Colonic mucosa (tissue), 4 donors: ENCODE measurements at places on chromosomes 12 and 14.

- no peak for DNase-seq
Measured at GRCh38 chr12:120362516-120363273, 6.3 kb downstream of the MSI1 start.

GRCh38 chr12:128801879-128802391 lies 21.8 kb downstream of the SLC15A4 start:
- DNase-seq = no peak

DNA sequence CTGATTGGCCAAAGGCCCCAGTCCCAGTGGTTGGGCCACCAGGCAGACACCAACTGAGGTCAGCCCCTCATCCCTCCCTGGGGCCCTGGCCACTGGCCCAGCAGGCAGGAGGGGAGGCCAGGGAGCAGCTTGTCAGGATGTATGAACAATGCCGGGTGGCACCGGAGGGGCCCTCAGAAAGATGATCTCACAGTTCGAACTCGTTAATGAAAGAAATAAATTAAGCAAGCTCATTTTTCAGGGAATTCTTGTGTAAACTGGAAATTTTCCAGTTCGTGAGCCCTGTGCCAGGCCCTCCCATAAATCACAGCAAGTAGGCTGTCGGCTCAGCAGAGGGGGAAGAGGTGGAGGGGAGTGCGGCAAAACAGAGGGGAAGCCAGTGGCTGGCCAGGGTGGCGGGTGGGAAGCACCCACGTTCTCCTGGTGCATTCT lies 177.0 kb upstream of the VASH1 start:
- DNase-seq = no peak

DNA sequence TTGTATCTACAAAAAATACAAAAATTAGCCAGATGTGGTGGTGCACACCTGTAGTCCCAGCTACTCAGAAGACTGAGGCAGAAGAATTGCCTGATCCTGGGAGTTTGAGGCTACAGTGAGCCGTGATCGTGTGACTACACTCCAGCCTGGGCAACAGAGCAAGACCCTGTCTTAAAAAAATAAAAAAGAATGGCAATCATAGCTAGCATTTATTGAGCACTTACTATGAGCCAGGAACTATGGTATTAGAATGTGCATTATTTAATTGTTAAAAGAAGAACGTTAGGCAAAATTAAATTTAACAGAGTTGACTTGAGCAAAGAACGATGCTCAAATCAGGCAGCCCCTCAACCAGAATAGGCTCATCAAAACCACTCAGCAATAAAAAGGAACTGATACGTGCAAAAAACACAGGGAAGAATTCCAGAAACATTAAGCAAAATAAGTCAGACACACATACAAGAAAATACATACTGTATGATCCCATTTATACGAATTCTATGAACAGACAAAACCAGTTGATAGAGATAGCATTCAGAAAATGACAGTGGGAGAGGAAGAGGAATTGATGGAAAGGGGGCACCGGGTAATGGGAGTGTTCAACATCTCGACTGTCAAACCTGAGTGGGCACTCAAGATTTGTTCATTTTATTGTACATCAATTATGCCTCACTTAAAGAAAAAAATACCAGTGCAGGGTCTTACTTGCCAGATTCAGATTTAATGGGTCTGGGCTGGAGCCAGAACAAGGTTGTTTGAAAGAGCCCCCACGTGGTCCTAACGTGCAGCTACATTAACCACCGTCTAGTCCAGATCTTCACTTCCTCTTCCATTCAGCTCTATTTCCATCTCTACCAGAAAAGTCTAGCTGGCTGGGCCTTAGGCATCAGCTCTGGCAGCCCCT lies 8.0 kb downstream of the SCNN1A start:
- DNase-seq = peak; percentile 41

GRCh38 chr12:91021076-91021475 lies 16.3 kb upstream of the EPYC start:
- no peak for DNase-seq

GRCh38 chr12:75020068-75020557 lies 189.5 kb downstream of the KCNC2 start:
- no peak for DNase-seq

DNA sequence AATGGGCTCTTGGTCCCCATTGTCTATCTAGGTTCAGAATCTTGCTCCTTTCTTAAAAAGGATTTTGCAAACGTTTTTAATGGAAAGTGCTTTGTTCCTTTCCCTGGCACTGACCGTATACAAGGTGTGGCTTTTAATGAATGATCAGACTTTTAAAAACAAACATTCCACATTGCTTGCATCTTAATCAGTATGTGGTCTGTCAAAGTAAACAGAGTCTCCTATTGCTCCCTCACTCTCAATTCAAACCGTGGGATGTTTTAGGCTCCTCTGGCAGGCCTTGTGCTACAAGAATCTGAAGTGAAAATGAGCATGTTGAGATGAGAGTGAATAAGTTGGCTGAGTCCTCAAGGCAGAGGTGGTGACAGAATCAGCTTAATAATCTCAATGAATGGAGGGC lies 107.0 kb downstream of the VRK1 start:
- DNase-seq = no peak

DNA sequence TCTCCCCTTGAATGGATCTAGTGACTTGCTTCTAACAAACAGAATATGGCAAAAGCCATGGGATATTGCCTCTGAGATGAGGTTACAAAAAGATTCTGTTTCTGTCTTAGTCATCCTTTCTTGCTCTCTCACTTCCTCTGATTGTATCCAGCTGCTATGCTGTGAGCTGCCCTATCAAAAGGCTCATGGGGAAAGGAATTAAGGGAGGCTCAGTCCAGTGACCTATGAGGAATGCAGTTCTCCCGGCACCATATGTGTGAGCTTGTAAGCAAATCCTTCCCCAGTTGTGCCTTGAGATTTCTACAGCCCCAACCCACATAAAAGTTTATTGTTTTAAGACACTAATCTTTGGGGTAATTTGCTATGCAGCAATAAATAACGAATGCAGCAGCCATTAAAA lies 183.1 kb downstream of the KLHL28 start:
- DNase-seq = no peak

DNA sequence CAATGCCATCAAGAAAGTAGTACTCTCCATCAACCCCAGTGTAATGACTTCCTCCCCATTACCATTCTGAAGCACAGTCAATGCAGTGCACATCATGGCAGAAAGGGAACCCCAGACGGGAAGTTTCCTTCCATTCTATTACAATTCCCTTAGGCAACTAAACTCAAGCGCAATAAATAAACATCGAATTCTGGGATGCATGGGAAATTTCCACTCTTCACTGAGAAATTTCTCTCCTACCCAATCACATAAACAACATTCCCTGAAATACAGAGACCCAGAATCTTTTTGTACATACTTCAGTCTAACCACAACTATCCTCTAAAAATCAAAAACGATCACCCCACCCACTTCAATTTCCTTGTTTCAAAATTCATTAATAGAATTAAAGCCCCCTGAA lies 20.0 kb downstream of the SARNP start:
- no peak for DNase-seq

DNA sequence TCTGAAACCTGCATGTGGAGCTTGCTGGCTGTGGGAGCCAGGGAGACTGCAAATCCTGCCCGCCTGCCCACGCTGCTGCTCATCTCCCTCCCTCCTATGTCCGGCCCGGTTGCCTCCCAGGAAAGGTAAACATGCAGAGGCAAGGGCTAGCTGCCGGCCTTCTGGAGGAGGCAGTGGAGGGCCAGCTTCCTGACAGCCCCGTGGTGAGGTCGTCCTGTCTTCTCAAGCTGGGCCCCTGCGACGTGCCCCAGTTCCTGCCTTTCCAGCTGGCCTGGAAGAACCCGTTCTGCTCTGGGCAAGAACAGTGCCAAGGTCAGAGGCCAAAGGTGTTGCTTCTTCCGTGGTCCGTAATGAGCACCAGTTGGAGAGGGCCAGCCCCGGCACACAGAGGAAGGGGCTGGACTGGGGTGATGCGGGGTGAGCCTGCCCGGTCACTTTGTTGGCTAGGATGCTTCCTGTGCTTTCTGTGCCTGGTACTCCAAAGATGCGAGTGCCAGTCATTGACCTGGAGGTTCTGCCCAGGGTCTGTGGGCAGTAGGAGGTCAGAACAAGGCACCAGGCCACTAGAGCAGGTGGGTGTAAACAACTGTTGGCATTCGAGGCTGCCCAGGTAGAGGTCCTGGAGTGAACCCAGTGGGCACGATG lies 25.3 kb downstream of the TPCN1 start:
- DNase-seq = no peak

DNA sequence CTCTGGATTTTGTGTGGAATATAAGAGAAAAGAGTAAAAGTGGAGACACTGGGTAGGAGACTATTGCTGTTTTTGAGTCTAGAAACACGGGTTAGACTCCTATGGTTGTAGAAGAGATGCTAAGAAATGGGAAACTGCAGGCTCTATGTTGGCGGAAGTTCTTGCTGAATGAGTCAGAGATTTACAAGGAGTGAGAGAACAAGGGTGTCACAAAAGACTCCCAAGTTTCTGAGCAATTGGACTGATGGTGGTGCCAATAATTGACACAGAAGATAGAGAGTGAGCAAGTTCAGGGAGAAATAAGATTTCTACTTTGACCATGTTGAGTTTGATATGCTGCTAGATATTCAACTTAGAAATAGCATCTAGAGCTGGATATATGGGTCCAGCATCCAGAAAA lies 2.6 kb upstream of the PRKD1 start:
- DNase-seq = no peak

GRCh38 chr12:122090759-122091515 lies 12.4 kb downstream of the MLXIP start:
- peak; percentile 45 for DNase-seq

- peak; percentile 72 for DNase-seq
Measured at GRCh38 chr14:20630340-20631022, 11.0 kb downstream of the OR6S1 start.

- no peak for DNase-seq
Measured at GRCh38 chr12:100553936-100554335, 19.5 kb upstream of the GAS2L3 start.

DNA sequence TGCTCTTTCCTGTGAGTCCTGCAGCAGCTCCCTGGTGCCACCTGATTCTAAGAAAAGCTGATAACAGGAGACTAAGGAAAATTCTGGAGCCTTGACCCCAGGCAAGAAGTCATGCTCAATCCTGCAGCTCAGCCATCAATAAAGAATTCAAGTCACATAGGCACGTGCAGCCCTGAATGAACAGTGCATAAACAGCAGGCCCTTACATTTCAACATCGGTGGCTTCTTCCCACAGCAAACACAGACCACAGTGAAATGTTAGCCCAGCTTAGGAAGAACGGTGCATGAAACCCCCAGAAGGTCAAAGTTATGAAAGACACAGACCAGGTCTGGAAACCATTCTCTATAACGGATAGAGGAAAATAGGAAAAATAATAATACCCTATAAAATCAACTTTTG lies 10.5 kb downstream of the CINP start:
- DNase-seq = no peak

GRCh38 chr12:28497889-28498411 lies 307.7 kb downstream of the CCDC91 start:
- DNase-seq = no peak

- DNase-seq = no peak
Measured at GRCh38 chr14:99516156-99516870, 35.1 kb downstream of the CCNK start.

GRCh38 chr12:690466-690865 lies 27.2 kb upstream of the NINJ2 start:
- DNase-seq = no peak

DNA sequence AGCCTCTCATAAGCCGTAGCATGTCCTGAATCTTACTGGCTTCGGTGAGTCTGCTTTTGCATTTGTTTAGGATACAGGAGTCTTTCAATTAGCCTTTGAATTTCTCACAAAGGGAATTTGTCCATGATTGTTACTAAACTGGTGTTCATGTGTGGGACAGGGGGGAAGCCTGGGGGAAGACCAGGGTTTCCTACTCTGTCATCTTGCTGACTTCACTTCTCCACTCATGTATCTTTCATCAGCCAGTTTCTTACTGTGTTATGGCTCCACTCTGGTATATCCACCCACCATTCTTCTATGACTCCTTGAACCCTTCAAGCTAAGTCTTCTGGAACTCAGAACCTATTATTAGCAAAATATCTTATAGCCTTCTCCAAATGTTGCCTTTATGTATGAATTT lies 31.7 kb upstream of the A2M start:
- no peak for DNase-seq

DNA sequence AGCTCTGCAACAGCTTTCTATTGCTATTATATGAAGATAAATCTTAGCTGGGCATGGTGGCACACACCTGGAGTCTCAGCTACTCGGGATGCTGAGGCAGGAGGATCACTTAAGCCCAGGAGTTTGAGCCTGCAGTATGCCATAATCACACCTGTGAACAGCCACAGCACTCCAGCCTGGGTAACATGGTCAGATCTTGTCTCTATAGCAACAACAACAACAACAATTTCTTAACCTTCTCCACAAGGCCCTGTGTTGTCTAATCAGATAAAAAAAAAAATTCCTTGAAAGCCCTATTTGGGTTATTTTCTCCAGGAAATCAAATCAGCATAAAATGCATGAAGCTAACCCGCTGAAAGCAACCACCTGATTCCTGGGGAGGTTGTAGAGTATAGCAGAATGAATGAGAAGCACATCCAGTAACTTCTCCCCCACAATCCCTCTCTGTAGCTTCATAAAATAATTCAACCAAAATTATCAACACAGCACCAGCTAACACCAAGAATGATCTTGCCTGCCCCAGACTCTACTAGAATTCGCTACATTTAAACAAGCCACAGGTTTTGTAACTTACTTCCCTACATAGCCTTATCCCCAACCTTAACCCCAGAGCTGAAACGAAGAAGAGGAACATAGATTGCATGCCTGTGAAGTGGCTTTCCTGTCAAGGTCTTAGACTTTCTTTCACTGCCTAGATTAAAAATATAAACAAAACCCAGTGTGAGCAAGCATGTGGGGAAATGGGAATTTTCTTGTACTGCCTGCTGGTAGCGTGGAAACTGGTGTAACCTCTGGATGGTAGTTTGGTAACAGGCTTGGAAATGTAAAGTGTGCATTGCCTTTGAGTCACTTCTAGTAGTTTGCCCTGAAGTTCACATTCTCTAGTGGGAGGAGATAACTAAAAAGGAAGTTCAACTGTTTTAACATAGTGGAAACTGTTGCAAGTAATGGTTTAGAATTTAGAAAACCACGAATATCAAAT lies 6.0 kb upstream of the STK38L start:
- no peak for DNase-seq

- DNase-seq = no peak
Measured at GRCh38 chr12:7832059-7832696, 40.5 kb downstream of the SLC2A14 start.
